Activated CD4-positive, CD25-positive, alpha-beta regulatory T cell (primary cell): ENCODE measurements at places on chromosomes 3 and 15.

GRCh38 chr3:161575901-161576300 is 79.3 kb downstream of the OTOL1 start:
- no peak for DNase-seq

DNA sequence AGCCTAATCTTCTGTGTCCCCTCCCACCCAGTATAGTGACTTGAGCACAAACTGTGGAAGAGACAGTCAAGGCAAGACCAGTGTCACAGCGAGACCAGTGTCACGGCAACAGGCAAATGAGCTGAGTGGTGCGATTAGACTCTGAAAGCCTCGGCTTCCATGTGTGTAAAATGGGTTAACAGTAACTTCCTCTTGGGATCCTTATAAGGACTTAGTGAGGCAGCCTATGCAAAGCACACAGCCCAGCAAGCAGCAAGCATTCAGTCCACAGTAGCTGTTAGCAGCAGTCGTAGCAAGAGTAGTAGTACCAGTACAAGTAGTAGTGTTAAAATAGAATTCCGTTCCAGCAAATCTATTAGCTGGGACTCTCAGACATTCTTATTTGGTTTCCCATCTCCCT is 334.1 kb downstream of the GABRB3 start:
- no peak for DNase-seq

DNA sequence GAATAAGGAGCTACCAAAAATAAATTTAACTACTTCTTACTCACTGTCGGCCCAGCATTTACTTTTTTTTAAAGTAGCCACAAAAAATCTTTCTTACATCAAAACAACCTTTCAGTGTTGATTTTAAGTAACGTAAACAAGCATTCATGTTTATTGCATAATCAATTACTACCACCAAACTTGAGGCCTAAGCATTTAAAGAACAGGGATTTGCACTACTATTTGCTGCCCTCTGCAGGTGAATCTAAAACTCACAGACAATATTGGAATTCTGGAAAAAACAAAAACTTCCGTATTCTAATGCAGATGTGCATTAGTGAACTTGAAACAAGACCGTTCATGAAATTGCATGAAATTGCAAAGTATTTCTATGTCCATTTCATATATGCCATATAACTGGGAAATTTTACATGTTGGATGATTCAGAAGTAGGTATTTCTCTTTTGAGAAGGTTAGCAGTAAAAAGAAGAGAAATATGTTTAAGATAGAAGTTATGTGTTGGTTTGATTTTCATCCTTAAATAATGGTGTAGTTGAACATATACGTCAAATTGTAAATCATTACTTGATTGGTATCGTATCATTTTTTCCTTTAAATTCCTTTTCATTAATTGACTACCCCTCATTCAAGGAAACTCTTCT is 55.6 kb downstream of the CGGBP1 start:
- no peak for DNase-seq

DNA sequence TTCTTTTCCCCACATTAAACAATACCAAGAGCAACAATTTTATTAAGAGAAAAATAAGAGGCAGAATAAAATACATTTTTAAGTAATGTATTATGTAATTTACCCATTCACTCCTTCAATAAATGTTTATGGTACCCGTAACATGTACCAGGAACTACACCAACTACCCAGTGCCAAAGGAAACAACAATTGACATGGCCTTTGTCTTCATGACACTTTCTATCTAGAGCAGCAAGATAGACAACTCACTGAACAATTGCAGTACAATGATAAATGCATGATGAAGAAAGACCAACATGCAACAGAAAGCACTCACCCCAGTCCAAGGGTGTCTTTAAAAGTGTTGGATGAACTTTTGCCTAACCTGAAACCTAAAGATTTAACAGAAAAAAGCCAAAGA is 493.8 kb downstream of the IGSF11 start:
- no peak for DNase-seq

DNA sequence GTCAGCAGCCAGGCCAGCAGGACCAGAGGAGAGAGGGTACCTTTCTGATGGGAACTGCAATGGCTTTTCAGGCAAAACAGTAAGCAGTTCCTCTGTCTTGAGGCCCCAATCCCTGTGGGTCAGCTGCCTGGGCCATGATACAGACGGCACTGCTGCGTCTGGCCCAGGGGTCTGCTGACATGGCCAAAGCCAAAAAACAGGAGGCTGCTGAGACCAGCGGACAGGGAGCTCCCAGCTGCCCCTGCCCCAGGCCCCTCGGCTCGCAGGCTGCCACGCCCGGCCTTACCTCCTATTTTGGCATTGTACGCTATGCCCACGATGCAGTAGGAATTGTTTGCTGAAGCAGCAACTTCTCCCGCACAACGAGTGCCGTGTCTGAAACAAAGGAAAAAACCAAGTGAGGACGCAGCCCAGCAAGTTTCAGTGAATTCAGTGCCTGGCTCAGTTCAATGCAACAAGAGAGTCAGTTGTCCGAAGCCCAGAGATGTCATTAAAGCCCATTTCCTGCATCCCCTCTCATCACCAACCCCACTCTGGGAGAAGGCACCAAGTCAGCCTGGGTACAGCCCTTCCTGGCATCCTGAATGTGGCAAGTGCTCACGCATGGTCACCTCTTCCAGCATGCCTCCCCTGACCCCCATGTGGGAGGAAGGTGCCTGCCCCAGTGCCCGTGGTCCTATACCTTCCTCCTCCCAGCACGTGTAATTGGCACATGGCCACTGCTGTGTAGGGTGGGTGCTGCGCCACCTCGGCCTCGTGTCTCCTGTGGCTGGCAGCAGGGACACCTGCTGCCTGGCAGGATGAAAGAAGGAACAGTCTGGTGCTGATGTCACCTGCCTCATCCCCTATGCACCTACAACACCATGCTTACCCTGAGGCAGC is 61.7 kb downstream of the PCSK6 start:
- DNase-seq, result no peak
